ENCODE measurements at places on chromosomes 11 and 22. TPM values are rescaled to one million over a fixed set of nuclear protein-coding genes. Genes with fewer than 3 reads are reported as not detected.

GRCh38 chr11:67649634-67650510 lies 658 bp downstream of the ACY3 start:
- H3K27me3 ChIP-seq = no peaks in the 10 kb centered on the region
- H3K27ac ChIP-seq = no peak overlapping the region
- no peaks in the 10 kb centered on the region for H3K4me1 ChIP-seq

DNA sequence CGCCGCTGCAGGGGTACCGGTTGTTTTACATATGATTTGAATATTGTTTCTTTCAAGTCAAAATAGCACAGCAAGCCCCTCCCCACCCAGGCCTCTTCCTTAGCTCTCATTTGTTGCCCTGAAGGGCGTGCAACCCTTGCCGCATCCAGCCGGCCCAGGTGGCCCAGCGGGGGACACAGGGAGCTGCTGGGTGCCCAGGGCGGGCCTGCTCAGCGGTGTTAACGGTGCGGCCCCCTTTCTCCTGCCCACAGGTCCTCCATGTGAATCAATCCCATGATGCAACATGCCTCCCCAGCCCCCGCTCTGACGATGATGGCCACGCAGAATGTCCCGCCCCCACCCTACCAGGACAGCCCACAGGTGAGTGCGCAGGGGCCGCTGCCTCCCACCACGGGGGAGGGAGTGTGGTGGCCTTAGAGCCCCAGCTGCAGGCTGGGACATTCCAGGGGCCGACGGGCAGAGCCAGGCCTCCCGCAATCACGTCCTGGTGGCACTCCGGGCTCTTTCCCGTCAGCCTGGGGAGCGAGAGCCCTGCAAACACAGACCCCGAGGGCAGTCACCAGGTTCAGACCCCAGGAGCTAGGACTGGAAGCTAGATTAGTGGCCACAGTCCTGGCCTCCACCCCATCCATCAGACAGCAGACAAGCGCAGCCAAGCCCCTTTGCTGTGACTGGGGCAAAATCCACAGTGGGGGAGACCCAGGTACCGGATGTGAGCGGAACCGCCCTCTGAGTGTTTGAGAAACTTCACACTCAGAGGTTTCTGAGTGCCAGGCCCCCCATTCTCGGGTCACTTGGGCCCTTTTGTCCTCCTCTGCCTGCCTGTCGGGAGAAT lies 144.8 kb downstream of the FEZ1 start:
- H3K4me1 ChIP-seq = peaks cover 12% of the 10 kb centered on the region
- no peak for DNase-seq
- no peak overlapping the region for H3K27ac ChIP-seq

- H3K27ac ChIP-seq = no peak overlapping the region
- no peaks in the 10 kb centered on the region for H3K4me1 ChIP-seq
- H3K36me3 ChIP-seq = no peaks in the 10 kb centered on the region
- DNase-seq = no peak
Observed at GRCh38 chr11:105148241-105148640, 8.7 kb upstream of the CARD18 start.

KRTAP5-7 gene
- not detected for total RNA-seq

OLFML1 gene
- 0.24 TPM for total RNA-seq

OR51M1 gene
- total RNA-seq = not detected

NAALAD2 gene
- 4.1 TPM for total RNA-seq

GRCh38 chr11:13944911-13945425 lies 17.6 kb upstream of the SPON1 start:
- no peaks in the 10 kb centered on the region for H3K27me3 ChIP-seq
- no peaks in the 10 kb centered on the region for H3K36me3 ChIP-seq
- no peak for DNase-seq
- H3K4me3 ChIP-seq = no peak overlapping the region
- no peak overlapping the region for H3K27ac ChIP-seq

DNA sequence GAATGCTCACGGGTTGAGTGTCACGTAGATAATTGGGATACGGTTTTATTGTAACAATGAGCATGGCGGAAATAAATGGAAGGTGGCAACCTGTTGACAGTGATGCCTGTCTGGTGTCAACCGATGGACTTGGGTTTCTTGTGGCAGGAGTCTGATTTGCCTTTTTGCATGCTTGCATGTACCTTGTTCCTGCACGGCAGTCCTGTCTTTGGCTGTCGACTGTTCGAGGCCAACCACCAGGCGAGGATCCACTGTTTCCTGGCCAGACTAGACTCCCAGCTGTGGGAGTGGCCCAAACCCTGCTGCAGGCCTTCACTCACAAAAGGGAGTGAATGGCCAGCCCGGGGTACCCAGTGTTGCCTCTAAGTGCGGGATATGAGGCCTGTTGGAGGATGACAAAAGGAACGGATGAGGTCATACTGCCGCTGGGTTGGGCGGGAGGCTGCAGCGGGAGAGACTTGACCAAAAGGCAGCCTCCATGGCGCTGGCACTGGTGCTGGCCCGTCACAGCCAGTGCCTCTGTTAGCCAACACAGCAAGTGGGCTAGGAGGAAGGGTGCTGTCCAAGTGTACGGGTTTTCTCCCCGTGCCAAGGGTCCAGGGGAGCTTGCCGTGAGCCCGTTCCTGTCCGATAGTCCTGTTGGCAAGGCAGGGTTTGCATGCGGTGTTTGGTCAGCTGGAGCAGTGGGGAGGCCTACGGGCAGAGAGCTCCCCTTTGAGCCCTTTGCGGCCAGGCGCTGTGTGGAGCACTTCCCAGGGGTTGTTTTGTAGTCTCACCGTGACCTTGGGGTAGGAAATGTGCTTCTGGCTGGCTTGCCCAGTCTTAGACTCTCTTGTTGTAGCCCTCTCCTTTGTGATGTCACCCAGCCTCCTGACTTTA lies 974 bp downstream of the DGCR8 start:
- peaks cover 3% of the 10 kb centered on the region for H3K4me1 ChIP-seq
- H3K27ac ChIP-seq = peak overlapping the region; percentile 79
- peak overlapping the region; percentile 96 for H3K4me3 ChIP-seq
- H3K36me3 ChIP-seq = peaks cover 5% of the 10 kb centered on the region
- no peaks in the 10 kb centered on the region for H3K27me3 ChIP-seq

DNA sequence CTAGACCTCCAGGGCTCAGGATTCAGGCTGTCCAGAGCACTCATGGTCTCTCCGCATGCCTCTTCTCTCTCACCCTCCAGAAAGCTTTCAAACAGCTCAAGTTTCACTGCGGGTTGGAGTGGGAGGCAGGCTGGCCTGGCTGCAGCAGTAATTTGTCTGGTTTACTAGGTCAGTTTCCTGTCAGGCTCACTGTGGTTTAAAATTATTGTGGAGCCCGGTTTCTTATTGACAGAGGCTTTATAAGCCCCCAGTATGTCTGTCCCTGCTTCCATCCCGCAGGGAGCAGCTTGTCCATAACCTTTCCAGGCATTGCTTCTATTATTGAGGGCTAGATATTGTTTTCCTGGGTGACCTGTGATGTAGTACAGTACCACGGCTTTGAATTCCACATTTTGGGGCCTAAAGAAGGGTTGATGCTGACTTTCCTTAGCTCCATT lies 235.3 kb upstream of the SORL1-AS1 start:
- H3K36me3 ChIP-seq = no peaks in the 10 kb centered on the region
- peaks cover 9% of the 10 kb centered on the region for H3K4me1 ChIP-seq
- no peaks in the 10 kb centered on the region for H3K27me3 ChIP-seq
- H3K4me3 ChIP-seq = no peak overlapping the region

RFPL2 gene
- 0.19 TPM for total RNA-seq

DNA sequence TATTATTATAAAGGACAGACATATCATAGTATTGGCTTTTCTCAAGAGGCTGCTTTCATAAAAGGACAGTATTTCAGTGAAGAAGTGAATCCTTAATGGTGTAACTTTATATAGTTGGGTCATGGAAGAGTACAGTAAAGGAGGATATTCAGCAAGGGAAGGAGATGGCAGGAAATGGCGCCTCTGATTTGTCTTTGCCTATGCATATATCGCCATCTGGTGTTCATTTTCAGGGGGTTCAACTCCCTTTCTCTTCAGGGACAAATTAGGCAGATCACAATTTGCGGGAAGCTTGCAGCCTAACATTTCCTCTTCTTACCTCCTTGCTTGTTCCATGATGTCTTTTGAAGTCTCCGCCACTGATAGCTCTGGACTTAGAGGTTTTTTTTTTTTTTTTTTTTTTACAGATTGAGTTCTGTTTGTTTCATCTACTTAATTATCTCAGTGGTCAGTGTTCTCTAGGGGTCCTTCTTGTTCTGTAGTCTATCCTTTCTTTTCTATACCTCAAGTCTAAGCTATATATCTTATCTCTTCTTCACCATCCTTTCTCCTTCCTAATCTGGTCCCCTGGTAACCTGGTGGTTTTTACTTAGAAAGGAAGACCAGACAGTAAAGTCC lies 21.8 kb upstream of the RRM1 start:
- H3K27ac ChIP-seq = no peak overlapping the region
- no peaks in the 10 kb centered on the region for H3K4me1 ChIP-seq
- no peaks in the 10 kb centered on the region for H3K36me3 ChIP-seq
- no peaks in the 10 kb centered on the region for H3K27me3 ChIP-seq

All from H1 (cell line).